ENCODE measurements at places on chromosomes 12 and 14. TPM values are rescaled to one million over a fixed set of nuclear protein-coding genes. Genes with fewer than 3 reads are reported as not detected.

The NEUROD4 gene
- not detected for total RNA-seq

The KIF21A gene
- 12.0 TPM for total RNA-seq

The FGF6 gene
- total RNA-seq = not detected

The MANSC4 gene
- total RNA-seq = 0.73 TPM

The KRT79 gene
- not detected for total RNA-seq

The PDZRN4 gene
- total RNA-seq = 8.5 TPM

The PTCSC3 gene
- not detected for total RNA-seq

The NCKAP5L gene
- 15.9 TPM for total RNA-seq

The MIP gene
- not detected for total RNA-seq

The TPH2 gene
- total RNA-seq = not detected
